ENCODE measurements at places on chromosomes 7 and 10.

DNA sequence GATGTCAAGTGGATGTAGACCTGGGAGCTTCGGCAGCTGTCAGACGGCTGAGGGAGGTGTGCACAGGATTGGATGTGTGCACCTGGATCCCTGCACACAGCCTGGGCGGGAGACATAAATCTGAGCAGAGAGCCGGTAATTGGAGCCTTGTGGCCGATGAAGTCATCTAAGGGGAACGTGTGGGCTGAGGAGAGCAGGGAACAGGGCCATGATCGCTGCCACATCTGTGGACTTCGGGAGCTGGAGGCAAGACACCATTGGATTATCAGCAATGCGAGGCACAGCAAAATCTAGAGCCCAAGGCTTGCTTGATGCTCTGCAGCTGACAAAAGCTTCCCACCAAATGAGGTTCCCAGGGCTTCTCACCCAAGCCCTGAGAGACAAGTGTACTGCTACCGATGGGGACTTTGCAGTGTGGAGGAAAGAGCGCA, 147.7 kb downstream of the PTPN20 start:
- DNase-seq = peak; percentile 63

DNA sequence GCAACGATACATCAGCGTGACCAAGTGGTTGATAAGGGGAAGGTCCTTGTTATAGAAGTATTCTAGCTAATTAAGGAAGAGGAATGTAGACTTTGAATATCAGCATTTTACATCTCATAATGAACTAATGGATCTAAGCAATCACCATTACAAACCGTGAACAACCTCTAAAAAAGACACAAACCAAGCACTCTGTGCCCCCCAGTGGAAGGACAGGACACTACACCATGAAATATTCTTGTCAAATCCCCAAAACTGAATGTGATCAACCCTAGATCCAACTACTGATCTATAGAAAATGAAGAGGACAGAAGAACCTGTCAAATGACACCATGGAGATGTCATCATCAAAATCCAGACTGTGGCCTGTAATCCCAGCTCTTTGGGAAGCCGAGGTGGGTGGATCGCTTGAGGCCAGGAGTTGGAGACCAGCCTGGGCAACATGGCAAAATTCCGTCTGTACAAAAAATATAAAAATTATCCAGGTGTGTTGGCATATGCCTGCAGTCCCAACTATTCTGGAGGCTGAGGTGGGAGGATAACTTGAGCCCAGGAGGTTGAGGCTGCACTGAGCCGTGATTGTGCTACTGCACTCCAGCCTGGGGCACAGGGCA, 111.3 kb upstream of the CARD11 start:
- DNase-seq = peak; percentile 38

- no peak for DNase-seq
Measured at GRCh38 chr10:86678999-86679792, 10.9 kb downstream of the LDB3 start.

DNA sequence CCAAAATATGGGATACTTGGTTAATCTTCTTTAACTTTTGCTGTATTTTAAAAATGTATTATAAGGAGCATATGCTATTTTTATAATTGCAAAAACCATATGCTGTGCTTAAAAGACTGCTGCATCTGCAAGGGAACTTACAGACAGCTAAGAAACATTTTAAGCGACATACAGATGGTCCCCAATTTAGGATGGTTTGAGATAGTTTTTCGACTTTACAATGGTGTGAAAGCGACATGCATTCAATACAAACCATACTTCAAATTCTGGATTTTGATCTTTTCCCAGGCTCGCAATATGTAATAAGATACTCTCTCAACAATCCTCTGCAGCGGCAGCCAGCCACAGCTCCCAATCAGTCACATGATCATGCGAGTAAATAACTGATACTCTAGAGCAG, 73.2 kb downstream of the SHTN1 start:
- DNase-seq = no peak

- peak; percentile 86 for DNase-seq
Measured at GRCh38 chr10:95363303-95363912, 72.6 kb upstream of the PDLIM1 start.

- DNase-seq = peak; percentile 21
Measured at GRCh38 chr10:30057894-30058556, 1.4 kb downstream of the JCAD start.

DNA sequence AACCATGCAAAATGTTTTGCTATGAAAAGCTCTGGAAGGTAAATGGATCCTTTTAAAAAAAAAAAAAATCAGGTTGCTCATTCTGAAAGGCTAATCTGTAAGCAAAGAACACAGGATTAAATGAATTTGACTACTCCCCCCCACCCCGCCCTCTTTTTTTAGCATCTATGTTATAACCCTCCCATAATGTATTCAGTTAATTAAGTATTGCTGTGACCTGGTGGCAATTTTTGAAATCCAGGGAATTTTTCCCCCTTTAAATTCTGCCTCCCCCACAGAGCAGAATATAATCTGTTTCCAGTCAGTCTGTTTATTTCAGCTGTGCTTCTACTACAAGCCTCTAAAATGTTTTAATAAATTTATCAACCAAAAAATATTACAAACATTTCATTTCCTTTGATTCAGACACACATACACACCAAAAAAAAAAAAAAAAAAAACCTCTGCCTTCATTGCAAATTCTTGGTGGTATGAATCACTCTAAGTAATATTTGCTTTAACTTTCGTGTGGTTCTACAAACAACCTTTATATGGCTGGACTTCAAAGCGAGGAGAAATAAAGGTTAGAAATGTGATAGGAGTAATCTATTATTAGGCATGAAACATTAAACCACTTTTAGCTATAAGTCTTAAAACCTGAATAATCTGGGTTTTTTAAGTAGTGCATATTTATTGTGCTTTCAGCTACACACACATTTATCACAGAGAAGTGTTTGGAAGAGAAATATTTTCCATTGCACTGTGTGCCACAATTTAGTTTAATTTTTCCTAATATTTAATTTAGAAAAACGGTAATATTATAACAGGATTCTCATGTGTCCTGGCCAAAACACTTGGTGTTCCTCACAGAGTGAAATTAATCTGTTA, 64.4 kb upstream of the ARID5B start:
- peak; percentile 70 for DNase-seq

DNA sequence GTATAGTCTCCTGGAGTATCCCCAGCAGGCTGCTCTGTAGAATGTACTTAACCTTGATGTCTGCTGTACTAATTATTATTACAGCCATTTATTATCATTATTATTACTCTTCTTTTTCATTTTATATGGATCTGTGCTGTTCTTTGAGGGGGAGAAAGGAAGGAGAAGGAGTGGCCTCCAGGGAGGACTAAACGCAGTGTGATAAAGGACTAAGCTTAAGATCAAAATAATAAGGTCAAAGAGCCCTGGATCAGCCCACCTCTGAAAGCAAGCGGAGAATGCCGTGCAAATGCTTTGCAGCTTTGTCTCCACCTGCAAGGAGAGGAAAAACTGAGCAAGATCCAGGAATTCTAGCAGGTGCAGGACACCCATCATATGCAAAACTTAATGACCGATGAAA, 65.3 kb downstream of the RELN start:
- no peak for DNase-seq

- DNase-seq = peak; percentile 19
Measured at GRCh38 chr10:77293773-77294172, 343.8 kb downstream of the KCNMA1 start.

- DNase-seq = no peak
Measured at GRCh38 chr10:117748058-117748457, 205.5 kb downstream of the EMX2 start.

DNA sequence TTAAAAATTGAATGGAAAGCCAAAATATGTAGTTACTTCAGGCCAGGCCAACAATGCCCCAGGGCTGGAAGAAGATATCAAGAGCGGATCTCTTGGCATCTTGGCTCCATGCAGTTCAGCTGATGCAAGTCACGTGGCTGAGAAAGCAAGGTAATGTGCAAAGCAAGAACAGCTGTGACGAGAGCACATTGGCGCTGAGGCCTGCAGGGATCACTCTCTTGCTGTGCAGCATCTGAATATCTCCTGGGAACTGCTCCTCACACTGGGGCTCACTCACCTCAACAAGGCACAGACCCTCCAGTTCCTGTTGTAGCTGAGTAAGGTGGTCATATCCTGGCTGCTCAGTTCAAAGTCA, 14.0 kb downstream of the AKR1B1 start:
- DNase-seq = no peak

DNA sequence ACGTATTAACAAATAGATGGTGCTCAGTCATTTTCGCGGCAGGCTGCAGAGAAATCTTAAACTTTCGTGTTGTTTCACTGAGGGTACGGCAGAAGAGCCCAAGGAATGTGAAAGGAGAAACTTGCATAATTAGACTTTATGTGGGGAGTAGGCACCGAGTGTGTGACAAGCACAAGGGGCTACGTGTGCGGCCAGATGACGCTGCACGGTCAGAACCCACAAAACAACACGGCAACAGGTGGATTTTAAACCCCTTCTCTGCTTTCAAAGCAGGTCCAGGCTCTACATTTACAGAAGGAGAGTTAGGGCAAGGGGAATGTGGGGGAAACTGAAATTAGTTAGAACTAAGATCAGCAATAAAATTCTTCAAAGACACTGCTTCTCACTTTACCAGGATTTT, 392 bp upstream of the UCN3 start:
- no peak for DNase-seq

GRCh38 chr7:6422095-6422494, 25.7 kb downstream of the DAGLB start:
- DNase-seq = no peak

- DNase-seq = no peak
Measured at GRCh38 chr7:3710531-3710930, 409.5 kb downstream of the SDK1 start.

- no peak for DNase-seq
Measured at GRCh38 chr7:155992538-155992937, 180.3 kb upstream of the SHH start.

All from adipocyte (in vitro differentiated cells).